ENCODE measurements at places on chromosomes 4 and X.

DNA sequence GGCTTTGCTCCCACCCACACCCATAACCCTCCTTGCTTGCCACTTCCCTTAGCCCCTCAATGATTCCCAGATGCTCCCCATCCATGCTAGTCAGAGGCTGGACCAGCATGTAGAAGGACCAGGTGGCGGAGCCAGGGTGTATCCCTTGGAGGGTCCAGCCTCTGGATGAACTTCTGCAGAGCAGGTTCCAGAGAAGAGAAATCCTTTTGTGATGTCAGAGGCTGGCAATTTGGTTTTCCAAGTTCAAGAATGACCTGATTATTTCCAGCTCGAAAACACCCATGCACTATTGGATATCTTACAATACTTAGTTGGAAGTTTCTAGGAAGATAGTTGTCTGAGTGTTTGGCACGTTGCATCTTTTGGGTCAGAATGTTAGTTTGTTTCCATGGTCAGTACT lies 168.3 kb upstream of the RPS6KA3 start:
- no peak for DNase-seq

GRCh38 chr4:10441512-10441911 lies 15.7 kb downstream of the ZNF518B start:
- DNase-seq, result no peak

- DNase-seq, result no peak
Measured at GRCh38 chr4:138522366-138522765, 280.2 kb upstream of the SLC7A11 start.

GRCh38 chr4:76874176-76874575 lies 23.8 kb downstream of the SOWAHB start:
- no peak for DNase-seq

DNA sequence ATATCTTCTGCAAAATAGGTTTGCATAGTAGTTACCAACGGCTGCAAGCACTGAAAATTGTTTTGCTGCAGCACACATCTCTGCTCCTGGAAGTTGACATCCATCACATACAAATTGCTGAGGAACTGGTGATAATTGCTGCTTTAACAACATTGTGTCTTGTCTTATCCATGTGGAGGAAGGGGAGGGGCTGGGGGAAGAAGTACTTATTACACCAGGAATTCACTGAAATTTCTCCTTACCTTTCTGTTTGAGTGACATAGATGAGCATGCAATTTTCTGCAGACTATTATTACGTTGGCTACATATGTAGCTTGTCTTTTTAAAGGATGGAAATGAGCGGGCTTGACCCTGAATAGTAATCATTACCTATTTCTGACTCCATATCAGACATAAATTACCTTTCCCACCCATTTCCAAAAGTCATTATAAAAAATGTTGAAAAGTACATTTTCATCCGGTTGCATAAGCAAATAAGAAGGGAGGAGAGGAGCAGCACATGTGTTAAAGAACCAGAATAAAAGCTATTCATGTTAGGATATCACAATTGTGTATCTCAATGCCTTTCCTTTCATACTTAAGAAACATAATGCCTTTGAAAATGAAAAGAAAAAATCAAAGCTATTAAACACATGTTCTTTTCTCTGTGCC lies 1905.6 kb downstream of the PCDH7 start:
- no peak for DNase-seq

DNA sequence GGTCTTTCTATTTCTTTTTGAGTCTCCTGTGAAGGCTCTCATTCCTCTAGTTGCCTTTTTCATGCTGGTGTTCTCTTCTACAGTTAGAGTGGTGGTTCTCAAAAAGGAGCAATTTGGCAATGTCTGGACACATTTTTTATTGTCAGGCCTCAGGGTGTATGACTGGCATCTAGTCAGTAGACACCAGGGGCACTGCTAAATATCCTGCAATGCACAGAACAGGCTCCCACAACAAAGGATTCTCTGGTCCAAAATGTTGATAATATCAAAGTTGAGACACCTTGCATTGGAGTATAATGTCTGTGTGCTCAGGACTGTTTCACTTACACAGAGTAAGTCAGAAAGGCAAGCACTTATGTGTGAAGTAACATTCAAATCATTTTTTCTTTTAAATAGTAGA lies 1360.7 kb downstream of the ADGRL3 start:
- no peak for DNase-seq

Measured in GM10248 (cell line).